ENCODE measurements at places on chromosomes 7 and 10.

DNA sequence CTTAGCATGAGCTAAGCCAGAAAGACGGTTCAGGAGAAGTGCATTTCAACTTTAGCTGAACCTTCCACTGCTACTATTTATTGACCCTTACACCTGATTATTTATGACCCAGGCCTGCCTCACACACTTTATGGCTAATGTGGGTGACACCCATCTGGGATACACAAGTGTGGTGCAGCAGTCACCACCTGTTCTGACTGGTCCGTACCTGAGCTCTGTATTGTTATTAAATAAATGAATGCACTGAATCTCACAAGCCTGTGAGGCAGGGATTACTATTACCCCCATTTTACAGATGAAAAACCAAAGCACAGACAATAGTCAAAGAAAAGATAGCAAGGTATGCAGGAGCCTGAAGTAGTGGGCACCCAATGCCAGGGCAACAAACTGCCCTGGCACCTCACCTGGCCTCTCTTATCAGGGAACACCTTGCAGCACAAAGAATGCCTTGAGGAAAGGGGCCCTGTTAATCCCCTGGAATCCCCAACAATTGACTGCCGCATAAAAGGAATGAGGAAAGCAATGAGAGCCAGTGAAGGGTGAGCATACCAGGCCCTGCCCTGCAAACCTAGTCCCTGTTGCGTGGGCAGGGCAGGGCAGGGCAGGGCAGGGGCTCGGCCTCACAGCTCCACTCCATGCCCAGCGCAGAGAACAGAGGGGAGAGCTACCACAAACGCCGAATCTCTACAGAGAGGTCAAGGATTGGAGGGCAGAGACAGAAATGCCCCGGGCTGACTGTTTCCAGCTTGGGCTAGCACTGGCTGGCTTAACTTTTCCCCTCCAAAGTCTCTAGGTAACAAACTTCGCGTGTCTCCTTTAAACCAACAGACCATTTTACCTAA lies 1.3 kb downstream of the ANXA11 start:
- peak; percentile 72 for DNase-seq

DNA sequence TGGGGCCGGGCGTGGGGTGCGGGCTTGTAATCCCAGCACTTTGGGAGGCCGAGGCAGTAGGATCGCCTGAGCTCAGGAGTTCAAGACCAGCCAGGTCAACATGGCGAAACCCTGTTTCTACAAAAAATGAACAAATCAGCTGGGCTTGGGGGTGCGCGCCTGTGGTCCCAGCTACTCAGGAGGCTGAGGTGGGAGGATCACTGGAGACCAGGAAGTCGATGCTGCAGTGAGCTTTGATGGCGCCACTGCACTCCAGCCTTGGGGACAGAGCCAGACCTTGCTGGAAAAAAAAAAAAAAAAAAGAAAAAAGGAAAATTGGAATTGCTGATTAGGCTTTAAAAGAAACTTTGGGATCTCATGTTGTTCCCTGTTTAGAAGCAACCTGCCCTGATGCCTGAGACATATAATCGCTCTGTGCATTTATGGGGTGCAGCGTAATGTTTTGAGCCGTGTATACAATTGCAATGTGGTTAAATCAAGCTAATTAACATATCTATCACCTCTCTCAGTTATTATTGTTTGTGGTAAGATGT lies 851 bp downstream of the AKR1E2 start:
- no peak for DNase-seq

DNA sequence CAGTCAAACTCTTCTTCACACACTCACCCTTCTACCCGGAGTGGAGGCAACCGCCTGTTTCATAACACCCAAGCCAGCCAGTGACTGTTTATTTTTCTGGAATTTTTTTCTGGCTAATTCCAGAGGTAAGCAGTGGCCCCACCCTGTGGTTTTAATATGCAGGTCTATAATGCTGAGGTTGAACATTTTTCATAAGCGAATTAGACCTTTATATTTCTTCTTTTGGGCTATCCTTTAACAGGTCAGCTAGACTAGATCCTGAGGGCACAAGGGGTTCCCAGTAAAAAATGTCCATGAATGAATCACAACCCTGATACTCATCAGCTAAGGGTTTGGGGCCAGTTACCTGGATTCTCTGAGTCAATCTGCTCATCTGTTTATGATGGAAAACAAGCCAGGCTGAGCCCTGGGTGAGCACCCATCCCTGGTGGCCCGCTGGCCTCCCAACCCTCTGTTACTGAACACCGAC lies 76.2 kb downstream of the GRB10 start:
- DNase-seq: no peak

GRCh38 chr7:92608380-92609322 lies 18.5 kb upstream of the FAM133B start:
- peak; percentile 82 for DNase-seq

DNA sequence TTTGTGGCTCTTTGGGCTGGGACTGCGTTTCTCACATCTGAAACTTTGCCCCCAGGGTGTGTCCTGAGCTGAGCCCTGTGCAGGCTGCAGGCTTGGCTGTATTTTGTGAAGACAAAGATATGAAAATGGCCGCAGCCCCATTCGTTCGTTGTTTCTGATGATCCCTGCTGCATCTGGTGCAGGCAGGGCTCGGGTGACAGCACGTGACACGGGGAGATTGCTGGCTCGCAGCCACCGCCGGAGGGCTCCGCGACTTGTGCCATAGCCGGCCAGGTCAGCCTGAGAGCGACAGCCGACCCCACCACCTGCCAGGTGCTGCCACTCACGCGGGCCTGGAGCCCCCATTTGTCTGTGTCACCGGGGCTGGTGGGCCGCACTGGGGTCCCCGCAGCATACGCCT lies 81.3 kb downstream of the ZRANB1 start:
- DNase-seq: no peak

GRCh38 chr7:34844406-34844805 lies 186.4 kb downstream of the NPSR1 start:
- no peak for DNase-seq
